ENCODE measurements at places on chromosomes 2 and 18. TPM values are rescaled to one million over a fixed set of nuclear protein-coding genes. Genes with fewer than 3 reads are reported as not detected.

DNA sequence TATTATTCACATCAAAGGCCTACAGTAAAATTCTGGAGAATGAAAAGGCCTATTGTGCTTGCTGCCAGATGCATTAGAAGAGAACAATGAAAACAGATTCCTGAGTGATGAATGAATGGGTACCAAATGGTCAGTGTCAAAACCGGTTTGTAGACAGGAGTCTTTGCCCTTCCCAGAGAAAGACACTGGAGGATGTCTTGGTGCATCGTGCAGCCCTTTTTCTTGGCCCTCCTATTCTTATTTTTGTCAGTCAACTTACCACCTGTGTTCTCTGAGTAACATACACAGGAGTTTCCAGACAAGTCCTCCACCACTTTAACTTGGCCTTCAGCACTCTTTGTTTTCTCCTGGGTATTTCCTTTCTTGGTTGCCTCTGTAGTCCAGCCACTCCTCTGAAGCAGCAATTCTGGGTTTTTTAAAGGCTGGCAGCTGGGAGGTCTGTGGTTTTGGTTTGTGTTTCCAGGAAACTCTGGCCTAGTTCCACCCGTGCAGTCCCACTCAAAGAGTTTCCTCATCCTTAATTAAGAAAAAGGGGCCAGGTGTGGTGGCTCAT lies 29.4 kb downstream of the PSTPIP2 start:
- no peaks in the 10 kb centered on the region for H3K27me3 ChIP-seq
- H3K36me3 ChIP-seq, result peaks cover 8% of the 10 kb centered on the region
- peaks cover 11% of the 10 kb centered on the region for H3K4me1 ChIP-seq
- DNase-seq, result no peak
- H3K4me3 ChIP-seq, result no peak overlapping the region
- peak overlapping the region; percentile 1 for H3K27ac ChIP-seq

The GATA6 gene
- 106 TPM for total RNA-seq

The STAT4 gene
- 2.4 TPM for total RNA-seq

- H3K4me3 ChIP-seq, result no peak overlapping the region
- peaks cover 17% of the 10 kb centered on the region for H3K4me1 ChIP-seq
- no peak overlapping the region for H3K27ac ChIP-seq
- H3K27me3 ChIP-seq, result no peaks in the 10 kb centered on the region
- no peaks in the 10 kb centered on the region for H3K36me3 ChIP-seq
Observed at GRCh38 chr18:63981719-63982118, 11.8 kb downstream of the SERPINB8 start.

DNA sequence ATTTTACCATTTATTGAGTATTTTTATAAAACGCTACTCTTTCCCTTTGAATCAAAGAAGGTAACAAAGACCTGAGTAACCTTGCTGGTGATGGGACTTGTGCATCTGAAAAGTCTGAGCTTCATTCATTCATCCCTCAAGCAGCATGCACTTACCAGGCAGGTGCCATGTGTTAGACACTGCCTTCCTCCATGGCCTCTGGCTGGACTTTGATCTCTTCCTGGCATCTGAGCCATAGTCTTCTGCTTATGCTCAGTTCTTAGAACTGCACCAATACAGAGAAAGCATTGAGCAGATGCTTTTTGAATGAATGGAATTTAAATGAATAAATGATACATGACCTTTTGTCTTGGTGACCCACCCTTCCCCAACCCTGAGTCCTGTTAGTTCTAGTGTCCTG lies 251.4 kb upstream of the COPS8 start:
- H3K36me3 ChIP-seq, result no peaks in the 10 kb centered on the region
- DNase-seq, result no peak
- no peak overlapping the region for H3K27ac ChIP-seq
- H3K4me1 ChIP-seq, result no peaks in the 10 kb centered on the region

- peaks cover 2% of the 10 kb centered on the region for H3K27me3 ChIP-seq
- H3K4me3 ChIP-seq, result no peak overlapping the region
- peaks cover 31% of the 10 kb centered on the region for H3K4me1 ChIP-seq
- H3K27ac ChIP-seq, result peak overlapping the region; percentile 77
Observed at GRCh38 chr2:224220586-224221255, 181.2 kb downstream of the FAM124B start.

The TRAF3IP1 gene
- total RNA-seq, result 23.2 TPM

DNA sequence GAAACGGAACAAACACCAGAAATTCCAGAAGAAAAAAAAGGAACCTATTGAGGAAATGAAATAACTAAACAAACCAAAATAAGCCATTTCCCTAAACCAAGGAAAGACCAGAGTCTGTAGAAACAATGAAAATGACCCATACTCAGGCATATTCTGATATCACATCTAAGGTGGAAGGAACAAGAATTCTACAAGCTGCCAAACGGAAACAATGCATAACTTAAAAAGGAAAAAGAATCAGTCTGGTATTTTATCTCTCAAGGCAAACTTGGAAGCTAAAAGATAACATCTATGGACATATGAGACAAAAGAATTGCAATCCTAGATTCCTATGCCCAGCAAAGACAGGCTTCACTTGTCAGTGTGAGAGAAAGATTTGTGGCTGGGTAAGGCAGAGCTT lies 326.2 kb downstream of the PDE11A start:
- H3K36me3 ChIP-seq, result peaks cover 12% of the 10 kb centered on the region
- H3K27me3 ChIP-seq, result no peaks in the 10 kb centered on the region
- H3K4me1 ChIP-seq, result peaks cover 70% of the 10 kb centered on the region
- H3K27ac ChIP-seq, result peak overlapping the region; percentile 93

GRCh38 chr2:25582077-25582830 lies 91.1 kb downstream of the DTNB start:
- DNase-seq, result no peak
- H3K4me3 ChIP-seq, result no peak overlapping the region
- no peak overlapping the region for H3K27ac ChIP-seq
- no peaks in the 10 kb centered on the region for H3K27me3 ChIP-seq
- H3K36me3 ChIP-seq, result no peaks in the 10 kb centered on the region

GRCh38 chr2:29455200-29455860 lies 340.1 kb downstream of the CLIP4 start:
- H3K27me3 ChIP-seq, result no peaks in the 10 kb centered on the region
- H3K4me3 ChIP-seq, result no peak overlapping the region
- DNase-seq, result no peak
- no peak overlapping the region for H3K27ac ChIP-seq

DNA sequence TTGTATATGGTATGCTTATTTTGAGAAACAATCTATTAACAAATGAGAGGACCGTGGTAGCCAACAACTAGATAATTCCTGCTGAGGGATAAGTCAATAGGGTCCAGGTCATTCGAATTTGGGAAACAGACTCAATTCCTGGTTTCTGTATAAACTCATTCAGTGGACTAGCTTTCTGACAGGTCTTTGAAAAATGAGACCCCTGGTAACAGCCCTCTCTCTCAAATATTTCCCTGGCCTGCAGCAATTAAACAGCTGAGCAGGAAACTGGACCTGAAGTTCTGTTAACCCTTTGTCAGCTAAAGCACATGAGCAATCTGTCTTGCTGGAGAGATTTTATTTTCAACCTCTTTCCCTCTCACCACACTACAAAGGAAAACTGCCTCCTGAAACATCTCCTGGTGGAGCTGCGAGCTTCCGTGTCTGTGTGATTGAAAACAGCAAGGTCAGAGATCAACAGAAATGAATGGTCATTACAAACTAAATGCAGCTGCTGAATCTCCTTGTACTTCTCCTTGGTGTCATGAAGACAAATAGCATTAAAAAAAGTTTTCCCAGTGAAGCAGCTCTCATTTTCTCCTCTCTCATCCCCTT lies 70.3 kb upstream of the CCDC85A start:
- no peak overlapping the region for H3K4me3 ChIP-seq
- H3K27me3 ChIP-seq, result no peaks in the 10 kb centered on the region
- no peak for DNase-seq
- H3K27ac ChIP-seq, result no peak overlapping the region
- no peaks in the 10 kb centered on the region for H3K36me3 ChIP-seq
- H3K4me1 ChIP-seq, result peaks cover 43% of the 10 kb centered on the region

DNA sequence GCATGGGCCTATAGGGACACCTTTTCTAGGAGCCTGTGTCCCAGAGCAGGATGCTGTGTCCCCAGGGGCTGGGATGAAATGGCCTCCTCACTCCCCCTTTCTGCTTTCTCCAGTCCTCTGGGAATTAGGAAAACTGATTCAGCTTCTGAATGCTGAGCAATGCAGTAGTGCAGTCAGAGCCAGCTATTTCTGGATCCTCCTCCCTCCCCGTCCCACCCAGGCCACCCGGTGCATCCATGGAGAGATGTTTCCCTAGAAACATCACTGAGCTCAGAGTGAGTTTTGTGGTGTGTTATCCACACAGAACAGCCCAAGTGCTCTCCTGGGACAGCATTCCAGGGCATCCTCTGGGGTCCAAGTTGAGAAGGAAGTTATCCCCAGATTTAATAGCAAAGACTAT lies 125.5 kb downstream of the LOXHD1 start:
- H3K4me3 ChIP-seq, result no peak overlapping the region
- H3K36me3 ChIP-seq, result no peaks in the 10 kb centered on the region
- no peak for DNase-seq
- peaks cover 45% of the 10 kb centered on the region for H3K27me3 ChIP-seq

The POTEE gene
- 5.0 TPM for total RNA-seq

DNA sequence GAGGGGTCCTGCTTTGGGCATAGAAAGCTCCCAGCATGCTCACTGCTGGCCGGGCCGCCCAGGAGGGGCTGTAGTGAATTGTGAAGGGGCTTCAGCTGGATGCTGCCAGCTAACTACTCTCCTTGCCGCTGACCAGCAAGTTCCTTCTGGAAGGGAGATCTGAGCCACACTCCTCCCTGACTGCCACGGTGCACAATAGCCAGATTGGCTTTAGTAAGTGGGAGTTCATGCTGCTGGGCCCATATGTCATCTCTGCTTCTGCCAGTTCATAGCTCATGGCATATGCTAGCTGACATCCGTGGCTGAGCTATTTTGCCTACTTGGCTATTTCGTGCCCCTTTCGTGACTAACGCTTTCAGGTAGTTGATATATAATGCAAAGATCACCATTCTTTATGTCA lies 51.6 kb upstream of the ROCK2 start:
- no peak overlapping the region for H3K4me3 ChIP-seq
- H3K4me1 ChIP-seq, result peaks cover 20% of the 10 kb centered on the region
- no peak overlapping the region for H3K27ac ChIP-seq
- DNase-seq, result no peak
- no peaks in the 10 kb centered on the region for H3K27me3 ChIP-seq
- no peaks in the 10 kb centered on the region for H3K36me3 ChIP-seq
